ENCODE measurements at places on chromosomes 7 and 10.

DNA sequence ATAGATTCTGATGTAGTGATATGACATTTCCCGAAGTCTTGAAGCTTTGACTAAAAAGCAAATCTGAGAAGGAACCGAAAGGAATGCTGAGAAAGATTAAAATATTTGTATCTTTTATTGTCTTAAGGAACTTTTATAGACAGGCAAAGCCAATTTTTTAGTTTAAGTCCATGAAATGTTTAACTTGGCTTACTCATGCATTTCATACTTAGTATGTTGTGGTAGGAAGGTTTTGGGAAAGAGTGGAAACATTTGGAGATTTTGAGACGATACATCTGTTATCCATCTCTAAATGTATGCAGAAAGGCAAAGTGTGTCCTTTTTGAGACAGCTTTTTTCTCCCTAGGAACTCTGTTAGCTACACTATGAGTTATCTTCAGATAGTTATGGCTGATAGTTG is 10.1 kb downstream of the TBC1D12 start:
- DNase-seq: no peak

GRCh38 chr7:115980159-115980558 is 50.4 kb downstream of the TFEC start:
- no peak for DNase-seq

GRCh38 chr10:33355274-33355673 is 20.8 kb upstream of the NRP1 start:
- DNase-seq: no peak

GRCh38 chr10:110915035-110915434 is 3.9 kb downstream of the BBIP1 start:
- no peak for DNase-seq

All from stimulated activated CD8-positive, alpha-beta memory T cell treated with anti-CD3 and anti-CD28 coated beads, Interleukin-4, amount 100 ng/mL, for 24 hours (primary cell).